ENCODE measurements at places on chromosomes 12 and 14.

GRCh38 chr12:124665511-124665910 is 98.1 kb upstream of the NCOR2 start:
- no peak for DNase-seq

DNA sequence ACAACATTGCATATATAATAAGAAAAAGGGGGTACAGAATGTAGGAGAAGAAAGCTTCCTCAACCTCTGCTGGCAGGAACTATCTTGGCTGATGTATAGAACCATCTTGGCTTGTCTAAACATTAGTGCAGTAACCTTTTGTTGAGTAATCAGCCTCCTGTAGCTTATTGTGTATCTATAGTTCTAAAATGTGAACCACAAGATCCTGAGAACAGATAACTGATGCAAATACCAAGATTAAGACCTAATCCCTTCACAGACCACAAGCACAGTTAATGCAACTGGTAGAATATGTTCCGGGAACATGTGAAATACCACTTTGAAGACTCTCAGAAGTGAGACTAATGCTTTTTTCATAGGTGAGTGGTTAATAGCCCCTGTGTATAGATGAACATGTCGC is 50.7 kb upstream of the KCNC2 start:
- DNase-seq, result no peak

- DNase-seq, result no peak
Measured at GRCh38 chr12:29741342-29742241, 42.1 kb downstream of the TMTC1 start.

DNA sequence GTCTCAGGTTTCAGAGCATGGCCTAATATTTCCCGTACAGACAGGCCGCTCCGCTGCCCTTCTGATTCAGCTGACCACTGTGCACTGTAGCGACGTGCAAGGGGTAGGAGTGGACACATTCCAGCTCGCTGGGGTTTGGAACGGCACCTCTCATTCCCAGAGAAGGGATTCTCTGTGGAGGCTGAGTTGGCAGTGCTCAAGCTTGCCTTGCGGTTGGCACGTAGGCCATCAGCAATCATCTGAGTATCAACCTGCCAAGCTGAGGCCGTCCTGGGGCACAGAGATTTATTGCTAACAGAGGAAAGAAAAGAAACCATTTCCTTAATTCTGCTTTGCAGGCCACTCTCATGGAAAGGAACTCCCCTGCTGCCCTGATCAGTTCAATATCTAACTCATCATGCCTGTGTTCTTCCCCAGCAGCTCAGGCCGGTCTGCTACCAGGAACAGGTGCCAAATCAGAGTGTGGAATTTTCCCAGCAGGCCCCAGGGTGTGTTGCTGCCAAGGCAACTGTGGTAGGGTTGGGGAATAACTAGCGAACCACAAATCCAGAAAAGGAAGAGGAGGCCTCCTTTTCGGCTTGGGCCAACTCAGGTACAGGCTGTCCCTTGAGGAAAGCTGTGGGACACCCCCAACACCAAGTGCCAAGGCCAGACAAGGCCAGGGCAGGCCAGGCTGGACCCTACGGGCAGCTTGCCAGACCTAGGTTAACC is 92.5 kb downstream of the SSPN start:
- DNase-seq, result no peak

DNA sequence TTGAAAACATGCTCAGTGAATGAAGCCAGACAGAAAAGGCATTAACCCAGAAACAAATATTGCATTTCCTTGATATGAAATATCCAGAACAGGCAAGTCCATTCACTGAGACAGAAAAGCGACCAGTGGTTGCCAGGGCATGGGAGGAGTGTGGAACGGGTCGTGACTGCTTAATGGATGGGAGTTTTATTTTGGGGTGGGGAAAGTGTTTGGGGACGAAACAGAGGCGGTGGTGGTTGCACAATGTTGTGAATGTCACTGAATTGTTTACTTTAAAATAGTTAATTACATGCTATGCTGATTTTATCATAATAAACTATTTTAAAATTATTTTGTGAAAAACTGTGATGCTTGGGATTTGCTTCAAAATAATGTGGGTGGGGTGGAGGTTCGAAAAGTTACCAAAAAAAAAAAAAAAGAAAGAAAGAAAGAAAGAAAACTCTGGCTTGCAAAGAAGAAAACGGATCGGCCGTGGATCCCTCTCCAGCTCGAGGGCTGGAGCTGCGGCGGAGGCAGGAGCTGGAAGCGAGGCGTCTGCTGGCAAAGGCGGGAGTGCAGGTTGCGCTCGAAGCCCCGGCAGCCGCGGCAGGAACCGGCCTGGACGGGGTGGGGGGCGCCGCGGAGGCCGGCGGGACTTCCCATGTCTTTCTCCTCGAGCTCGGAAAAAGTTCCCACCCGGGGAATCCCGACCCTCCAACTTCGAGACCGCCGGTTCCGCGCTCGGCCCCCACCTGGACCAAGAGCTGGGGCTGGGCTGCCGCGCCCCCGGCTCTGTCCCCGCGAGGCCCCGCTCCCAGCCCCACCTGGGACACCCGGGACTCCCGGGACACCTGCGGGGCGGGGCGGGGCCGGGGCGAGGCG is 524 bp upstream of the P2RX2 start:
- no peak for DNase-seq

- DNase-seq, result no peak
Measured at GRCh38 chr14:54354096-54354495, 42.7 kb upstream of the CDKN3 start.

DNA sequence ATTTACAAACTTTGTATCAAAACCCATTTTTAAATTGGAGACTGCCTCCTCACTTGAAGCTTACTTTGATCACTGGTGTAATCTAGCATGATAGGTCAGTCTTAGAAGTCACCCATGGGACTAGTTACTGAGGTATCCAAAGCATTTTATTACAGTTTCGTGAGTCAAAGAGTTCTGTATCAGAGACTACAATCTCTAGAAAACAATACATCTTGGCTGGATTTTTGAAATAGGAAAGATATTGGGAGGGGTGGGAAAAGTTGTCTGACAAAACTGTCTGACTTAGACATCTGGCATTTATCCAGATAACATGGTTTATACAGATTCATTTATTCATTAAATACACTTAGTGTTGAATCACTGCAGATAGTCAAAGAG is 173.5 kb upstream of the PDZRN4 start:
- DNase-seq, result no peak

GRCh38 chr14:85453401-85454225 is 76.3 kb upstream of the FLRT2 start:
- no peak for DNase-seq

DNA sequence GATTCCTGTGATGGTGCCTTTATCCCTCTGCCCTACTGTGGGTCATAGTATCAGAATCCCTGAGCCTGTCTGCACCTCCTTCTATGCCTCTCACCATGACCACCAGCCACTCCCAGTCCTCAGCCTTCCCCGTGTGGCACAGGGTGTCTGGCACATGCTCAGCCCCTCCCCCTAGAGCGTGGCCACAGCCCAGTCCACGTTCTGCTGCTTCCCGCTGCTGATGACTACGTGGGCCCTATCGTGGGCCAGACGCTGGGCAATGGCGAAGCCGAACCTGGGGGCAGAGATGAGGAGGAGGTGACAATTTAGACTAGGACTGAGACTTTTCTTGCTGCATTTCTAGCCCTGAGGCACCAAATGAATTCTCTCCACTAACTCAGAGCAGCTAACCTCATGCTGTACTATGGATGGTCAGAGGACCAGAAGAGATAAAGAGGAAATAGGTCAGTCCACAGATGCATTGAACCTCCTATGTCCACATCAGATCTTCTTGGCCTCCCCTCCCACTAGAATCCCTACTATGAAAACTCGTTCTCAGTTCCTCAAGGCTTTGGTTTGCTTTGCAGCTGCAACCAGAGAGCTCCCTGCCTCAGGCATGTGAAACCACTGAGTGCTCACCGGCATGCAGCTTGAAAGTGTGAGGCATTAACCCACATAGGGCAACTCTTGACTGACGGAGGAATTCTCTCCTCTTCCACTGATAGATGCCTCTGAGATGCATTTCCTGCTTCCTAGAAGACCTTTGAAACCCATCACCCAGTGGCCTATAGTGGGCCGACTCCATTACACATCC is 126.3 kb upstream of the DHRS4 start:
- DNase-seq, result no peak

DNA sequence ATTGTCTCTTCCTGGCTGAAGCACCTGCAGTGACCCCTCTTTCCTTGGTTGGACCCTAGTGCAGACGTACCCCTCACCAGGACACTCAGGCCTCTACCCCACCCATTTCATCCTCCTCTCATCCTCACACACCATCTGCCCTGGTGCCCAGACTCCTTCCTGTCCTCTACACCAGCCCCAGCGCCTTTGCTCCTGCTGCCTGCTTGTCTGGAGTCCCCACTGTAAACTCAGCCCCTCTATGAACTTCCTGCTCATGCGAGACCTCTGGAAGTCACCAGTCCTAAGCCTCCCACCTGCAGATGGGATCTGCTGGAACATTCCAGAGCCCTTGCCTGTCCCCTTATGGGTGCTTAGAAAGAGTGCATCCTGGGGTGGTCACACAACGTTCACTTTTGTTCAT is 242.5 kb downstream of the ADGRD1 start:
- no peak for DNase-seq

DNA sequence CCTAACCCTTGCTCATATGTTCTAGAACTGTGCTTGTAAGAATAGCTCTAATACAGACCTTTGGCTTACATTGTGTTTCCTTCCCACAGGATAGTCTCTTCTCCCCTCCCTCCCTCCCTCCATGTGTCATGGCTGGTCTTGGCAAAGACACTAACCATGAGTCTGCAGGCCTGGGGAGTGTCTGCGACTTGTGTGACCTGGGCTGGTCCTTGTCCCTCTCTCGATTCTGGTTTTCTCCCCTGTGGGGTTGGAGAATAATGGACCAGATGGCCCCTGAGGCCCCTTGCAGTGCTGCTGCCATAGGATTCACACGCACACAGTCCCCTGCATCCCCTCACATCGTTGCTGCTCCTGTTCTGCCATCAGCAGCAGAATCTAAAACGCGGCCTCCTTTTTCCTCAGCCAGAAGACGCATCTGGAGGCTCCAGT is 30.3 kb downstream of the DEGS2 start:
- no peak for DNase-seq

DNA sequence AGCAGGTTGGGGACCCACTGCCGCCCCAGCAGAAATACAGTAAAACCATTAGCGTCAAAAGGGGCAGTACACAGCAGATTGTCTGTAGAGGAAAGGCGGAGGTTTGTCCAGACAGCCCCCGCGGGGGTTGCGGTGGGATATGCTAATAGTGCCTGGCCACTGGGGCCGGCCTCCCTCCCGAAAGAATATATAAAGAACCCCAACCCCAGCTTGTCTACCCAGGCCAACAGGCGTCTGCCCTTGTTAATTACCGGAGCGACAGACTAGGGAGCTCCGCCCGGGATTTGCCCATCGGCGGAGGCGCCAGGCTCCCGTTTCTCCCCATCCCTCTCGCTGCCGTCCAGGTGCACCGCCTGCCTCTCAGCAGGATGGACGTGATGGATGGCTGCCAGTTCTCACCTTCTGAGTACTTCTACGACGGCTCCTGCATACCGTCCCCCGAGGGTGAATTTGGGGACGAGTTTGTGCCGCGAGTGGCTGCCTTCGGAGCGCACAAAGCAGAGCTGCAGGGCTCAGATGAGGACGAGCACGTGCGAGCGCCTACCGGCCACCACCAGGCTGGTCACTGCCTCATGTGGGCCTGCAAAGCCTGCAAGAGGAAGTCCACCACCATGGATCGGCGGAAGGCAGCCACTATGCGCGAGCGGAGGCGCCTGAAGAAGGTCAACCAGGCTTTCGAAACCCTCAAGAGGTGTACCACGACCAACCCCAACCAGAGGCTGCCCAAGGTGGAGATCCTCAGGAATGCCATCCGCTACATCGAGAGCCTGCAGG is at the start of gene MYF5:
Gene MYF5, plus strand, starts transcription at position 217 of the 774 bp plus-strand sequence. Its CDS starts 152 bp downstream, at position 369.
- DNase-seq, result no peak

GRCh38 chr12:108610336-108610815 is 12.5 kb upstream of the TMEM119 start:
- no peak for DNase-seq

DNA sequence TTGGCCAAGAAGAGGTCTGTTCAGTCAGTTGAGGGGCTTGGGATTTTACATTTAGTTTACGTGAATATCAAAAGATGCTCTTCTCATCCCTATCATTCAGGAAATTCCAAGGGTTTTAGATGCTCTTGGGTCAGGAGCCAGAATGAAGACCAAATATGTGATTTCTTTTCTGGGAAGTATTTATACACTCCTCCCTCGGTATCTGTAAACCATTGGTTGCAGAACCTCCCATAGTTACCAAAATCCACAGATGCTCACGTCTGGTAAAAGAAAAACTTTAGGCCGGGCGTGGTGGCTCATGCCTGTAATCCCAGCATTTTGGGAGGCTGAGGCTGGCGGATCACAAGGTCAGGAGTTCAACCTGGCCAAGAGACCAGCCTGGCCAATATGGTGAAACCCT is 75.9 kb downstream of the TNFAIP2 start:
- DNase-seq, result no peak

GRCh38 chr14:86777963-86778602 is 1214.9 kb downstream of the GALC start:
- DNase-seq, result no peak

GRCh38 chr12:42556917-42557316 is 32.6 kb downstream of the PRICKLE1 start:
- DNase-seq, result no peak

DNA sequence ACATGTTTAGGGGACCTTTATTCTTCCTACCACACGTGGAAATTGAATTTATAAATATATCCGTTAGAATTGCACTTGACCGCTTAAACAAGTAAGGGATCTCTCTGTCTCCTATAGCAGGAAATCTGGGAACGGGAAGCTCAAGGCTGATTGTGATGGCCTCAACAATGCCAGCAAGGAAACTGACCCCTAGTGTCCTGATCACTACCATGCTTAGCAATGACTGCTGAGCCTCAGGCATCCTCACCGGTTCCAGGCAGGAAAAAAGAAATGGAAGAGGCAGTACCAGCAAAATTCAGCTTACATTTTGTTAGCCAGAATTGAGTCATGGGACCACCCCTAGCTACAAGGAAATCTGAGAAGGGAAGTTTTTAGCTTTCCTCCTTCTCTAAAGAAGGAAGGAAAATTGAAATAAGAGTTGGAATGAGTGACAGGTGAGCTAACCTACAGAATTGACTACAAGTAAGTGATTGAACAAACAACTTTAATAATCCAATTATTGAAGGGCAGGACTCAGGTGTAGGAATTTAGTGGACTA is 43.9 kb upstream of the AMN1 start:
- DNase-seq, result no peak

DNA sequence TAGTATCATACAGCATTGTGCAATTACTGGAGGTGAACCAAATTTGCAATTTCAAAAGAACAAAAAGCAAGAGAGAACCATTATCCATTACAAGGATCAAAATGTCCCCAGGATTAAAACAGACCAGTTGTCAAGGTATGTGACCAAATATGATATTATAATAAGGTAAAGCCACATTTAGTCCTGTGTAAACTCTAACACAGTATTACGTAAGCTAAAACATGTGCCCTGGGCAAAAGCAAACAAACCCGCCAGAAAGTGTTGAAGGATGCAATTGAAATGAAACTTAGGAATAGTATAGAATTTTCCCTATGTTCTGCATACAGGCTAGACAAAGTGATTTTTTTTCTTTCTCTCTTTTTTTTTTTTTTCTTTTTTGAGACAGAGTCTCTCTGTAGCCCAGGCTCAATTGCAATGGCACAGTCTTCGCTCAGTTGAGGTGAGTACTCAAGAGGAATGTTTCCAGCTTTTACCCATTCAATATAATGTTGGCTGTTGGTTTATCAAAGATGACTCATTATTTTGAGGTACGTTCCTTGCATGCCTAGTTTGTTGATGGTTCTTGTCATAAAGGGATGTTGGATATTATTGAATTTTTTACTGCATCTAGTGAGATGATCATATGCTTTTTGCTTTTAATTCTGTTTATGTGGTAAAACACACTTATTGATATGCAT is 137.1 kb upstream of the FOXG1 start:
- no peak for DNase-seq

- no peak for DNase-seq
Measured at GRCh38 chr12:69433653-69434052, 36.5 kb upstream of the FRS2 start.

Measured in neuronal stem cell (in vitro differentiated cells).